A549 treated with AZD2906 at 1 μM for 4 hours (cell line): ENCODE measurements at places on chromosomes 1 and 21. TPM values are rescaled to one million over a fixed set of nuclear protein-coding genes. Genes with fewer than 3 reads are reported as not detected.

Gene SHISAL2A
- total RNA-seq = 0.46 to 0.84 TPM (median 0.50 TPM) in 5 replicates

Gene PRDM2
- total RNA-seq = 7.2 to 10.2 TPM (median 8.0 TPM) in 5 replicates

Gene TRAF5
- 7.1 to 8.1 TPM (median 7.5 TPM) in 5 replicates for total RNA-seq

Gene COL16A1
- total RNA-seq = 2.8 to 4.5 TPM (median 4.1 TPM) in 5 replicates

Gene C1orf94
- total RNA-seq = 0.05 to 0.06 TPM (median 0.06 TPM) in 3 of 5 replicates, not detected in the others

Gene FRRS1
- 1.4 to 2.0 TPM (median 1.6 TPM) in 5 replicates for total RNA-seq

Gene GBP3
- total RNA-seq = 0.67 to 1.4 TPM (median 0.95 TPM) in 5 replicates

Gene FBXO2
- 5.9 to 11.1 TPM (median 9.2 TPM) in 5 replicates for total RNA-seq

Gene RUNX3
- total RNA-seq = 4.7 to 6.0 TPM (median 5.6 TPM) in 5 replicates
